ENCODE measurements at places on chromosomes 6 and 20.

DNA sequence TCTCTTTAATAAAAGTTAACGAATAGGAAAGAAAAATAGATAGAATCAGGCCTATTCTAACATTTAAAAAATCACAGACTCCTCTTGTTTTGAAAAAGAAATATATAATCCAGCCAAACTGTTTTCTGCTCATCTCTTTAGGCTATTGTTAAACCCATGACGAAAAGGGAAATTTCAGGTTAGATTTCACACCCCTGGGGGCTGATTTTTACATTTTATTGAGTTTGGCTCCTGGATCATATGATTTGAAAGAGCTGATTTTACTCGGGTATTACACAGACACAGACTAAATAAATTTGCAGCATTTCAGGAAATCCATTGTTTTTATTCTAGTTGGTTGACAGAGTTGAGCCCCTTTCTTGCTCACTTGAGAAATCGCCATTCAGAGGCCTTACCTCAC, 135.8 kb upstream of the HMGCLL1 start:
- no peak for DNase-seq

DNA sequence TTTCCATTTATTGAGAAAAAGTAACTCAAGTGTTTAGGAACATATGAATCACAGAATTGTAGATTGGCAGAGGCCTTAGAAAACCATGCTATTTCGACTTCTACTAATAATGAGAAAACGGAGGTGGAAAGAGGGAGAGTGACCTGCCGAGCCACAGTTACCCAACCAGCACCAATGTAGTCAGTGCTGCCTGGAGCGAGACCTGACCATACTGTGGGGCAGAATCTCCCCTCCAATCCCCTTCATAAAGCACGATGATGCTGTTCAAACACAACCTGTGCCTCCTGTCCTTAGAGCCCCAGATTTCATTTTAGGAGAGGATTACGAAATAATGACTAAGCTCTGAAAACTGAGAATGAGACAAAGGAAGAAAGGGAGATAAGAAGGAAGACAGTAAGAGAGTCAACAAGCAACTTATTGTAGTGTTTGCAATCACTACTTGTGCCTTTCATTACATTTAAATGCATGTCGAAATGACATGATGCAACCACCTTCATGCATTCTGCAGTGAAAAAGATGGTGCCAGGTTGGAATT, 70.6 kb downstream of the ATXN1 start:
- no peak for DNase-seq

DNA sequence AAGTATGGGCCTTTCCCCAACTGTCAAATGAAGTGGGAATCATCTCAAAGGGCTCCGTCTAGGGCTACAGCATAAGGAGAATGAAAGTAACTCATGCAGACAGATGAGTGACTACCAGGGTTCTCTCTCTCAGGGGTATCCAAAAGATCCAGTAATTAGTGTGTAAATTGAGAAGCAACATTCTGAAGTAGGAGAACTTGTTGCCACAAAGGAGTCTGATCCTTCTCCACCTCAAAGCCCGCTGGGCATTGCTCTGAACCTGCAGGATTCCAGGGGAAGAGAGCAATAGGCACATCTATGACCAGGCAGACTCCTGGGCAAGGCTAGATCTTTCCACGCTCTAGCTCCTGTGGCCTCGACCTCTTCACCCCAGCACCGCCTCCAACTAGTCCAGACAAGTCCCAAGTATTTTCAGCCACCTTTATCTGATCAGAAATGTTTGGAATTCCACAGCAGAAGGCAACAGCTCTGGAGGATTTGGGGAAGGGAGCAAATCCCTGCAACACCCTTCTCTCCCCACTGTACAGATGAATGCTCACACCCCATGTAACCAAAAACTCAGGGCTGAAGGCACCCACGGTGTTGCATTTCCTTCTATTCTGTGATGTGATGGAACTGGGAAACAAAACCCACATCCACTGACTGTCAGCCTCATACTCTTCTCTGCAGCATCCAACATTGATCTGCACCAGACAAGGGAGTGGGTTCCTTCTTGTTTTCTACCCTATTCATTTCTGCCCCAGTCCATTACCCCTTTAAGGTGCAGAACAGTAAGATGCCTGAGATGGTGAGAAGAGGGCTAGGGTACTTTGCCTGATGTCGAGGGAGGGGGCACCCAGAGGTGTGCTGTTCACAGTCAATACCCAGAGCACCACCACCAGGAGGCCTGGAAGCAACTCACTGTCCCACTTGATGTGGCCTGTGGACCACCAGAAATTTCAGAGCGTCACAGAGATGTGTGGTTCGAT, 41.0 kb downstream of the COX4I2 start:
- DNase-seq = no peak

DNA sequence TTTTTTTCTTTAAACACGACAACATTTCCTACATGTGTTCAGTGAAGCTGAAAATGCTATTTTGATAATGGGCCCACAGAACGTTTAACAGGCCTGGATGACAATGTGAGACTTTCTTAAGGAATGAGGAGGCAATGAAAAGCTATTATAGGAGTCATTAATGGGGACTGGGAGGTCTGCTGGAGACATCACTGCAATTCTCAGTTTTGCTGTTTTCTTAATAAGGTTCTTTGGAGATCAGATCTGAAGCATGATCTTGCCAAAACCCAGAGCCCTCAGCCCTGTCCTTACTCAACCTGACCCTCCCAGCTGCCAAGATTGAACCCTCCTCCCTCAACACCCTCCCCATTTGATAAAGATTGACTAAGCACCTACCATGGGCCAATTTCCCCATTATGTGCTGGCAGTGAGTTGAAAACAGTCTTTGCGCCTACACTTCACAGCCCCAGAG, 353.1 kb downstream of the MAFB start:
- no peak for DNase-seq

DNA sequence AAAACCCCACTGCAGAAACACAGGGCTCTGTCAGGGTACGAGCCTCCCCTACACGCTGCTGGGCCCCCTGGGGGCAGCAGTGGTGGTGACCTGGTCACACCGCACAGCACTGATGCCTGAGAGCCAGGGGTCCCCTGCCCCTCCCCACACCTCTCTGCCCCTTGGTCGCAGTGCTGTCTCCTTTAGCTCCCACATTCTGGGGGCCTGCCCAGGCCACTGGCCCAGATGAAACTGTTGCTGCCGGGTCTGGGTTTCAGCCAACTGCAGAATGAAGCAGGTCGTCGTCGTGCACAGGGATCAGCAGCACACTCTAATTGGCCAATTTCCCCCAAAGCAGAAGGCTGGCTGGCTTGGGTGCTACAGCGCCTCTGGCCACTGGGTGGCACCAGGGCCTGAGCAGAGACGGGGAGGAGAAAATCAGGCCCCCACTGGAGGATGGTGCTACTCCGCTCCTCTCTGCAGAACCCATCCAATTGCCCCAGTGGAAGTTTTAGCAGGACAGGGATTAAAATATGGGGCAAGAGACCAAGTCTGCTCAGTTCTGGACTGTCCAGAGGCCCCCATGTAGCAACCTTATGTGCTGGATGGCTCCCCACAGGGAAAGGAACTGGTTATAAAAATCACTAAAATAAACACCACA, 26.1 kb downstream of the DIDO1 start:
- DNase-seq = peak; percentile 40

DNA sequence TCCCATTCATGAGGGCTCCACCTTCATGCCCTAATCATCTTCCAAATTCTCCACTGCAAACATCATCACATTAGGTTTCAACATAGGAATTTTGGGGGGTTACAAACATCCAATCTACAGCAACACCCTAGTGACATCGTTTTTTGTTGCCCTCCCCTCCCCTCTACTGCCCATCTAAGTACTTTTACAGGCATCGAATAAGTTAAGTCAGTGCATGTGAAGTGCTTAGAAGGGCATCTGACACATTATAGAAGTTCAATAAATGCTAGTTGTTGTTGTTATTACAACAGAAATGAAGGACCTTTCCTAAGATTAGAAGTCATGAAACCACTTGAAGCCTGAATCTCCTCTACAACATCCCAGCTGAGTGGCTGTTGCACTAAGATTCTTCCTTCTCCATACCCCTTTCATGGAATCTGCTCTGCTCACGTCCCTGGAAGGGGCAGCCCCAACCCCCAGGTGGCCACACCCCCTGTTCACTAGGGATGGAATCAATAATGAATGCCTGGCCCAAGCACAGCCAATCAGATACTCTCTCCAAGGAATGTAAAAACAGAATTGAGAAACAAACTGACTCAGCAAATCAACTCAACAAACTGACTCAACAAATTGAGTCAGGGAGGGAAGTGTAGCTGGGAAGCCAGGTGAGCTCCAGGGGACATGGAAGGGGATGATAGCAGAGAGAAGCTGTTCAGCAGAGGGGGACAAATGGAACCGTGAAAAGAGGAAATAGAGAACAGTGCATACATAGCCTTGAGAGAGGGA, 3.9 kb upstream of the LRP11 start:
- DNase-seq = no peak

- DNase-seq = no peak
Observed at GRCh38 chr20:17925940-17926300, 42.7 kb downstream of the SNX5 start.

DNA sequence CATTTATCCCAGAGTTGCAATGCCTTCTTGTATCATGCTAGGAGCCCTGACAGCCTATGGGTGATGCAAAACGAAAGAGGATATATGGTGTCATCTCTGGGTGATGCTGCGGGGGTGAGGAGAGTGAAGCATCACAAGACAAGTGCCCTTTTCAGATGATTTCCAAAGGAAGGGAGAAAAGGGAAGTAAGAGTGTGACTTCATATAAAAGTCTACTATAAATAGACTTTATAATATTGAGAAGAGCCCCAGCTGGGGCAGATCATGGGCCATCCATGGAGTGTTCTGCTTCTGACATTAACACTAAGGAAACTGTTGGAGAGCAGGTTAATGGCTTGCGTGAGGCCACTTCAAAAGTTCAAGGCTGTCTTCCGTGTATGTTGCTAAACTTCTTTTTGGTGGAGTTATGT, 4.4 kb downstream of the CD83 start:
- DNase-seq = no peak

- no peak for DNase-seq
Observed at GRCh38 chr6:84042603-84043002, 9.0 kb downstream of the MRAP2 start.

- DNase-seq = no peak
Observed at GRCh38 chr20:3163099-3164042, 3.7 kb upstream of the FASTKD5 start.

GRCh38 chr6:152428126-152428525, 209.0 kb downstream of the SYNE1 start:
- no peak for DNase-seq

DNA sequence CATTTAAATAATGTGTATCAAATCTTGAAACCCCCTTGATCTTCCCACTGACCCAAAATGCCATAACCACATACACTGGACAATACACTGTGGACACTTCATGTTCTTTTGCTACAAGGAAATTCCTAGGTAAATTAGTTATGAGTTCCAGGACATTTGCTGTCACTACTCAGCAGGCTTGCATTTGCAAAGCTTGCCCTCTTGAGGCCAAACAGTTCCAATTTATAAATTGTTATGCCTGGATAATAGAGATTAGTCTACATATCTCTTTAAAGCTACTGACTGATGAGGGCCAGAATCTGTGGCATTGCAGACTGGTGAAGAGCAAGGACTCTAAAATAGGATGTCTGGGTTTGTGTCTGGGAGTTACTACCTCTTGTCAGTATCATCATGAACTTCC, 17.4 kb upstream of the RAB32 start:
- no peak for DNase-seq

DNA sequence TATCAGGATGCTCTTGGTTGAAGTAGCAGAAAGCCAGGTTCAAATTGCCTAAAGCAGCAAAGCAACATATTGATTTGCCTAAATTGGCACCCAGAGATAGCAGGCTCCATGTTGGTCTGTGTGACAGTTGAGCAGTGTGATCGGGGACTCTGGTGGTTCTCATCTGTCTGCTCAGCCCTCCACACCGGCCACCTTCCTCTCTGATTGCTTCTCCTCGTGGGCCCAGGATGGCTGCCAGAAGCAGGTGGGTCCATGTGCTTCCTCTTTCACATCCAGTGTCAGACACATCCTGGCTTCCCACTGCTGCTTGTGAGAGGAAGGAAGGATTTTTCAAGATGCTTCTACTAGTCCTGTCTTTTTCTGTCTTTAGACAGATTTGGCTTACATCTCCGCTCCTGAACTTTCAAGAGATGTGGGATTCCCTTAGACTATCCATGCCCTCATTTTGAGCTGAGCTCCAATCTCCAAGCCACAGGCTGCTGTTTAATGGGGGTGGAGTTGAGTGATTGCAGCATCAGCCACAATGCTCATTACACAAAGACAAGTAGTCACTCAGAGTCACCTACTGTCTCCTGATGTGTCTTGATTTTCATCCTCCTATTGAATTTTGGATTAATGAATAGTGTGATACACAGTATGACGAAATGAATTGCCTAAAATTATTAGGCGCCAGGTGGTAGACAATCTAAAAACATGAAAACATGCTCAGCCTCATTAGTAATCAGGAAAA, 122.2 kb downstream of the ZDHHC14 start:
- no peak for DNase-seq

GRCh38 chr6:88708197-88708744, 255.1 kb downstream of the RNGTT start:
- no peak for DNase-seq

GRCh38 chr6:25010176-25010575, 74.4 kb upstream of the RIPOR2 start:
- DNase-seq = no peak

DNA sequence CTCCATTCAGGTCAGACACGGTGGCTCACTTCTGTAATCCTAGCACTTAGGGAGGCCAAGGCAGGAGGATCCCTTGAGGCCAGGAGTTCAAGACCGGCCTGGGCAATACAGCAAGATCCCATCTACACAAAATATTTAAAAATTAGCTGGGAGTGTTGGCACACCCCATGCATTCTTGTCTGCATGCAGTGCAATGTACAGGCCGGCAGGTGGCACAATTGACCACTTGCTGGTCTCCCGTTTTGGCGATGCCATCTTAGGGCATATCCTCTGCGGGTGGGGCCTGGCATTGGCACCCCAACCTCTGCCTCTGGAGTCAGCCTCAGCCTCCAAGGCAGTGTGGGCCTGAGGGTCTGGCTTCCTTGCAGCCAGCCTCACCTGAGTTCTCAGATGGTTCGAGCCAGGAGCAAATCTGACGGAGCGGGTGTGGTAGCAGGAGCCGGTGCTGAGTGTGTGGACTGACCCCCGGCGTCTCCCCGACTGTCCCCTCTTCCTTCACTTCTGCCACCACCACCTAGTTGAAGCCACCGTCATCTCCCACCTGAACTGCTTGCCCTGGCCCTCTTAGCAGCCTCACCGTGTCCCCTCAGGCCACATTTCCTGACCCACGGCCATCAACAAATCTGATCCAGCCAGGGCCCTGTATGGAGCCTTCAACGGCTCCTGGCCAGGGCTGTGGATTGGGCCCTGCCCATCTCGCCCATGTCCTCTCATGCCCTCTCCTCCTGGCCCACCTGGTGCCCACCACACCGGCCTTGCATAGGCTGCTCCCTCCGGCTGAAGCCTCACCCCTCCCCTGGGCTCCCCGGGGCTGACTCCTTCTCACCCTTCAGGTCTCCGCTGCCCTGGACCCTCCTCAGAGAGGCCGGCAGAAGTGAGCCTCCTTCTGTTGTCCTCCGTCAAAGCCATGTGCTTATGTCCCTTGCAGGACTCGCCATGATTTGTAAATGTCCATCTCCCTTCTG, 44.0 kb downstream of the EFCAB8 start:
- DNase-seq = peak; percentile 21

- no peak for DNase-seq
Observed at GRCh38 chr6:26075063-26075717, 12.0 kb upstream of the HFE start.

- no peak for DNase-seq
Observed at GRCh38 chr6:63509652-63510352, 62.5 kb upstream of the LOC128125822 start.

- no peak for DNase-seq
Observed at GRCh38 chr6:47631797-47632196, 66.6 kb upstream of the ADGRF4 start.

All from stromal cell of bone marrow (primary cell).